Mammary epithelial cell (primary cell): ENCODE measurements at places on chromosomes 4 and X.

DNA sequence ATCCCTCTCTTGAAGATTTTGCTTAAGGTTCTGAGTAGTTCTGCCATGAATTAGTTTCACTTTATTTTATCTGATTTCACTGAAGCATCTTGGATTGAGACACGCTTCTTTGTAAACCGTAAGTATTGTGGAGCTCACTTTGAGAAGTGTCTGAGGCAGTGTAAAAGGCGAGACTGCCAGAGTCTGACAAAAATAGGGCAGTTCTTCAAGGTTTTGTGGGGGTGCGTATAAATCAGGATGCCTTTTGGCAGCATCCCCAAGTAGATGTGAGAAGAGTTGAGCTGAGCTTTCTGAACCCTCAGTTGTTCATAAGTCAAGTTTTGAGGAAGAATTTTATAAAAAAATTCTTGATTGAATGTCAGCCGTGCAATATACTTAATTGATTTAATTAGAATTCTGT, 76.3 kb downstream of the RBPJ start:
- DNase-seq = no peak

GRCh38 chr4:10169839-10170387, 53.3 kb upstream of the WDR1 start:
- no peak for DNase-seq

DNA sequence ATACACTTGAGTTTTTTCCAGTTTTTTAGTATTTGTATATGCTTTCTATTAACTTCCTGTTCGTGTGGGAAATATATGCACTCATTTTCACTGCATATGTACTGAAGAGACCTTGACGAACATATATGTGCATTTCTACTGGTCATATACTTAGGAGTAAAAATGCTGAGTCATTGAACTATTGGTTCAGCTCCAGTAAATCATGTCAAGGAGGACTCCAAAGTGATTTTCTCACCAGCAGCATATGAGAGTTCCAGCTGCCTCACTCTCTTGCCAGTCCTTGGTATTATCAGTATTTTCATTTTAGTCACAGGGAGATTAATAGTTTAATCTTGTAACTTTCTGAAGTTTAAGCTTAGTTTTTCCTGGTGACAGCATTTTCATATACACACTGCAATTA, 2750.2 kb downstream of the ARAP2 start:
- no peak for DNase-seq

DNA sequence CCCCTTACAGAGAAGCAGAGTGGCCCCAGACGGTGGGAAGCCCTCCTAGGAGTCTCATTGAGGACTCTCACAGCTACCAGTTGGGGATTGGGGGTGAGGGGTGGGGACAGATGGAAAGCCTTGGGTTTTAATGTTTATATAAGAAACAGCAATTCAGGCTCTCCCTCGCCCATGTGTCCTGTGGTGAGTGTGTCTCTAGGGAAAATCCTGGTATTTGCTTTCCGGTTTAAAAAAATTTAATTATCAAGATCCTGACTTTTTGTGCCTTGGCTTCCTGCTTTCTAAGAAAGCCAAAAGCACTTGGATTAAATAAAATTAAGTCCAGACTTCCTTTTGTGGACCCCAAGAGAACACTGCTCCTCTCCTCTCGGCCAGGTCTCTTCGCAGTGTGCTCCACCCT, 93.8 kb downstream of the SOWAHB start:
- no peak for DNase-seq

DNA sequence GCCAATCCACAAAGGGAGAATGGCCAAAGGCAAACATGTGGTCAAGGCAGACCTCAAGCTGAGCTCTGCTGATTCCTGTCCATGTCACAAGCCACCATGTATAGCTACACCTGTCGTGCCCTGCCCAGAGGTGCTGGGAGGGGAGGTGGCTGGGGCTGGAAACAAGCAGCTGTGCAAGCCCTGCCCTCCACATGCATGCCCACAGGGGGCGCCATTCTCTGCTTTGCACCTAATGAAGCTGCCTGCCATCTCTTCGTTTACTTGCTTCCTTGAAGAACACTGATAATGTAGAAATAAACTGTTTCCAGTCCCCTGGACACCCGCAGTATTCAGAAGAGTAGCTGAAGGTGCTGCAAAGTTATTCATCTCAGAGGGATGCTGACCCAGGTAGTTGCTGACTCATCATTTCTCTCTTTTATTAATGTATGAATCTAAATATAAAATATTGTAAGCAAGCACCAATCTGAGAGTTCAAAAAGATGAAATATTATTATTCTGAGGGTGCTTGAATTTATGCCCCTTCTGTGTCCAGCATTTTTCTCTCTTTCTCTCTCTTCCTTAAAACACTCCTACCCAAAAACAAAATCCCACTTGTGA, 278.6 kb downstream of the ADGRA3 start:
- no peak for DNase-seq

DNA sequence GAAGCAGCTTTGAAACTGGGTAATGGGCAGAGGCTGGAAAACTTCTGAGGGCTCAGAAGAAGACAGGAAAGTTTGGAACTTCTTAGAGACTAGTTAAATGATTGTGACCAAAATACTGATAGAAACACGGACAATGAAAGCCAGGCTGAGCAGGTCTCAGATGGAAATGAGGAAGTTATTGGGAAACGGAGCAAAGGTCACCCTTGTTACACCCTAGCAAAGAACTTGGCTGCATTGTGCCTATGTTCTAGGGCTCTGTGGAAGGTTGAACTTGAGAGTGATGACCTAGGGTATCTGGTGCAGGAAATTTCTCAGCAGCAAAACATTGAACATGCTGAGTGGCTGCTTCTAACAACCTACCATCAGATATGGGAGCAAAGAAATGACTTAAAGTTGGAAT, 50.8 kb upstream of the FBXW7 start:
- no peak for DNase-seq

GRCh38 chr4:139492429-139492828, 38.5 kb downstream of the RAB33B start:
- DNase-seq = no peak

GRCh38 chr4:40572692-40573310, 56.9 kb downstream of the RBM47 start:
- no peak for DNase-seq

GRCh38 chrX:124086411-124086810, 124.9 kb downstream of the STAG2 start:
- DNase-seq = no peak

- DNase-seq = no peak
Observed at GRCh38 chrX:10649265-10649664, 28.9 kb upstream of the MID1 start.

DNA sequence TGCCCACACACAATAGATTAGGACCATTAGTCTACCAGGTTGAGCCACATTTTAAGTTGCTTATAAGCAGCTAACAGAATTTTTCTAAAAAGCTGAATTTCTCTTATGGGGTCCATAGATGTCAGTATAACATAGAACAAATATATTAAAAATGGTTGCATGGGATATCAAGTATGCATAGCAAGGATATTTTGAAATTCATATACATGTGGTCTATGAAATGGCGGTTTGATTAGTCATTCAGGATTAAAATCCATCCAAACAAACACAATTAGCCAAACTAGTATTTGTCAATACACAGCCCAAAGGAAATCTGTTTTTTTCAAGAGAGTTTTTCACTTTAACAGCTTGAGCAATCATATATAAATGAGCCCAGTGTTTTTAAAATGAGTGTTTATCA, 33.5 kb upstream of the AMOT start:
- DNase-seq = no peak

DNA sequence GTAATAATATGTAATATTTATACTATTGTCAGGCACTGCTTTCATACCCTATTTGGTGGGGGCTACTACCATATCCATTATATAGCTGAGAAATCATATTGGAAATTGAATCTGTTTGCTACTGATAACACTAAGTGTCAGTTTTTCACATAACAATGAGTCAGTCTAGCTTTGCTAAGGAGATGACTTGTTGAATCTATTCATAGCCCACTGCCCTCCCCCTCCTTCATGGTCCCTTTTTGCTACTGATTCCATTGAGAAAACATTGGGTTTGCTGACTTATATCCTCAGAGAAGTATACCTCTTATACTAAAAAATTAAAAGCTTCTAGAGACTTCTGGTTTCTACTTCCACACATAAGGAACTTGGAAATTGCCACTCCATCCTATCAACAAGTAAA, 1898.4 kb downstream of the STIM2 start:
- DNase-seq = no peak

DNA sequence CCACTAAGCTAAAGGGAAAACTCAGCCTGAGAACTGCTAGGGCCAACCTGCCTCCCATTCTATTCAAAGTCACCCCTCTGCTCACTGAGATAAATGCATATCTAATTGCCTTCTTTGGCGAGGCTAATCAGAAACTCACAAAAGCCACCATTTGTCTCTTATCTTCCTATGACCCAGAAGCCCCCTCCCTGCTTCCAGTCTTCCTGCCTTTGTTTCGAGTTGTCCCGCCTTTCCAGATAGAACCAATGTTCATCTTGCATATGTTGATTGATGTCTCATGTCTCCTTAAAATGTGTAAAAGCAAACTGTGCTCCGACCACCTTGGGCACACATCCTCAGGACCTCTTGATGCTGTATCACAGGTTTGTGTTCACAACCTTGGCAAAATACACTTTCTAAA, 459.8 kb downstream of the FSTL5 start:
- DNase-seq = no peak

GRCh38 chr4:184197536-184198082, 20.1 kb downstream of the ENPP6 start:
- no peak for DNase-seq

DNA sequence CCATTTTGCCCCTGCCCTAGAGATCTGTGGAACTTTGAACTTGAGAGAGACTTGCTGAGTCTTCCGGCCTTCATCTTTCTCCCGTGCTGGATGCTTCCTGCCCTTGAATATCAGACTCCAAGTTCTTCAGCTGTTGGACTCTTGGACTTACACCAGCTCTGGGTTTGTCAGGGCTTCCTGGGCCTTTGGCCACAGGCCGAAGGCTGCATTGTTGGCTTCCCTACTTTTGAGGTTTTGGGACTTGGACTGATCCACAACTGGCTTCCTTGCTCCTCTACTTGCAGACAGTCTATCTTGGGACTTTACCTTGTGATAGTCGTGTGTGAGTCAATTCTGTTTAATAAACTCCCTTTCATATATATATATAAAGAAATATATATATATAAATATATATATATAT, 1071.0 kb downstream of the ADGRL3 start:
- DNase-seq = no peak

DNA sequence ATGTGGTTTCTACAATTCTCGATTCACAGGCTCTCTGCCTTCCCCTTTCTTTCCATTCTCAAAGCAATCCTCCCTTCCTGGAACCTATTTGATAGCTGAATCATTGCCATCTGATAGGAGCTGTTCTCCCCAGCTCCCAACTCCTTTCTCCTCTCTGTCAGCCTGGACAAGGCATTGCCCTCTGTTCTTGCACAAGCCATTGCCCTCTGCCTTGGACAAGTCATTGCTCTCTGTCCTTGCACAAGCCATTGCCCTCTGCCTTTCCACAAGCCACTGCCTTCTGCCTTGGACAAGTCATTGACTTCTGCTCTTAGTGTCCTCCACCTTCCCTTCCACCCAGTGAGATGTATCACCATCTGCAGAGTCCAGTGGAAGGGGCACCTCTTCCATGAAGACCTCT, 256.1 kb upstream of the STS start:
- no peak for DNase-seq

DNA sequence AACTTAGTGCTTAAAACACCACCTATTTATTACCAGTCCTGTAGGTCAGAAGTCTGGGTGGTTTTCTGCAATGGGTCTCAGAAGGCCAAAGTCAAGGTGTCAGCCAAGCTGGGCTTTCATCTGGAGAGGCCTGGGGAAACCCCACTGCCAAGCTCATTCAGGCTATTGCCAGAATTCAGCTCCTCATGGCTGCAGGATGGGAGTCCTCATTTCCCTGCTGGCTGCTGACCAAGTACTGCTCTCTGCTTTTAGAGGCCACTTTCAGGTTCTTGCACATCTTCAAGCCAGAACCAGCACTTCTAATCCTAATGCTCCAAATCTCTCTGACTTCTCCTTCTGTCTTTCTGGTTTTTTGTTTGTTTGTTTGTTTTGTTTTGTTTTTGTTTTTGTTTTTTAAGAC, 109.3 kb downstream of the BCOR start:
- DNase-seq = no peak

DNA sequence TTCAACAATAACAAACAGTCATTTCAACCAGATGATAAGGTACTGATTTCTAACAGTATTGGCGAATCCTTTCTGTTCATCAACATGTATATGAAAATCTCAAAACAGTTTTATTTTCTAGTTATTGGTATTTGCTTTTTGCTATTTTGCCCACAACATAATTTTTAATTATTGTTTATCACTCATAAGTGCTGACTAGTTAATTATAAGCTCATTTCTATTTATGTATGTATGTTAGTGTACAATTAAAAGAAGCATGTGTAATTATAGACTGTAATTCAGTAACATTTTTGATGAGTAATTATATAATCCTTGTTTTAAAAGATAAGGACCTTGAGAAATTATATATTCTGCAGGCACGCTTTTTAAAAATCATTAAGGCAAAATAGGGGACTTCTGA, 67.2 kb upstream of the NPNT start:
- DNase-seq = no peak

DNA sequence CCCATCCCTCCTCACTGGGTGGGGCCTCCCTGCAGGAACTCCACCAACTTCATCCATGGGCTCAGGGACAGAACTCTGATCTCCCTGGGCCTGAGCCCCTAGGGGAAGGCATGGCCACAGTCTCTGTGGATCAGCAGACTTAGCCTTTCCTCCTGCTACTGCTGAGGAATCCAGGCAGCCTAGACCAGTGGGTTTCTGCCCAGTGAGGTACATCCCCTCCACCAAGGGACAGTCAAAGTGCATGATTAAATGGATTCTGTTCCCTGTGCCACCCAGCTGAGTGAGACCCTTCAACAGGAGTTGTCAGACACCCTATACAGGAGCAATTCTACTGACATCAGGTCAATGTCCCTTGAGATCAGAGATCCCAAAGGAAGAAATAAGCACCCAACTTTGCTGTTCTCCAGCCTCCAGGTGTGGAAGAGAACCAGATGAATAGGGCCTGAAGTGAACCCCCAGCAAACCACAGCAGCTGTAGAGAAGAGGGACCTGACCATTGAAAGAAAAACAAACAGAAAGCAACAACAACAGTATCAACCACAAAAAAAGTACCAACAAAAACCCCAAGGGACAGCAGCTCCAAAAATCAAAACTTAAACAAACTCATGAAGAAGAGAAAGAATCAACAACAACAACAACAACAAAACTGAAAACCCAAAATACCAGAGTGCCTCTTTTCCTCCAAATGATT, 84.8 kb downstream of the CHIC1 start:
- DNase-seq = no peak

DNA sequence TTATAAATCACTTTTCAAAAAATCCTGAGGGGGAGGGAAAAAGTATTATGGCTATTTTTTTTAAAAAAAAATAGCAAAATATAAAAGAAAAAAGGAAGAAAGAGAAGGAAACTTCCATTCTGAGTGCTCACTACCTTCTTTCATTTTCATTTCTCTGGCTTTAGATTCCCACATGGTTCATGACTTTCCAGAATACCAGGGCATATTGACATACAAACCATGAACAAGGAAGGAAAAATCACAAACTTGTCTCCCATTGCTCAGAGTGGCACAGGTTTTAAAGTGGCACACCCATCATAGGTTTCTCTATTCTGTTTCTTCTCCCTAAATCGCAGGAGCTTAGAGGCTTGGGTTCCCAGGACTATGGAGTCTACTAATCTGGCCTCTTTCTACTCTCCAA, 136.3 kb upstream of the CXXC4 start:
- no peak for DNase-seq
